ENCODE measurements at places on chromosomes 5 and 9. TPM values are rescaled to one million over a fixed set of nuclear protein-coding genes. Genes with fewer than 3 reads are reported as not detected.

Gene PCDHB4
- 4.0 TPM for total RNA-seq

Gene IL31RA
- 4.1 TPM for total RNA-seq

GRCh38 chr9:94996641-94997040 is 270.1 kb downstream of the AOPEP start:
- no peak for DNase-seq

- DNase-seq, result no peak
Observed at GRCh38 chr5:1109542-1110306, 2.1 kb downstream of the SLC12A7 start.

- DNase-seq, result peak; percentile 64
Observed at GRCh38 chr5:135669416-135669815, 90.6 kb upstream of the CXCL14 start.

DNA sequence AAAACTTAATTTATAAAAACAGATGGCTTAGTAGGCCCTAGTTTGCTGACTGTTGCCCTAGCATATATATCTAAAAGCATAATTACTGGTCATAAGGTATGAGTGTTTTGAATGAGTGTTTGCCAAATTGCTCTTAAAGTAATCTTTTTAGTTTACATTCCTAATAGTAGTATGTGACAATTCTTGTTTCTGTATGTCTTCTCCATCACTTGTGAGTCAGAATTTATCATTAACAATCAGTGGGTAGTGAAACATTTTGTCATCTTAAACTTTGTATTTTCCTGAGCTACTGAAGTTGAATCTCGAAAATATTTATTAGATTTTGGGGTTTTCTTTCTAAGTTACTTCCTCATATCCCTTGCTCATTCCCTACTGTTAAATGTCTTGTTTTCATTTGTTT is 49.6 kb downstream of the APC start:
- no peak for DNase-seq

Gene AGTPBP1
- 38.0 TPM for total RNA-seq

GRCh38 chr5:38595132-38595745 is 38.8 kb upstream of the LIFR start:
- DNase-seq, result no peak

Gene DNAH5
- 0.92 TPM for total RNA-seq

DNA sequence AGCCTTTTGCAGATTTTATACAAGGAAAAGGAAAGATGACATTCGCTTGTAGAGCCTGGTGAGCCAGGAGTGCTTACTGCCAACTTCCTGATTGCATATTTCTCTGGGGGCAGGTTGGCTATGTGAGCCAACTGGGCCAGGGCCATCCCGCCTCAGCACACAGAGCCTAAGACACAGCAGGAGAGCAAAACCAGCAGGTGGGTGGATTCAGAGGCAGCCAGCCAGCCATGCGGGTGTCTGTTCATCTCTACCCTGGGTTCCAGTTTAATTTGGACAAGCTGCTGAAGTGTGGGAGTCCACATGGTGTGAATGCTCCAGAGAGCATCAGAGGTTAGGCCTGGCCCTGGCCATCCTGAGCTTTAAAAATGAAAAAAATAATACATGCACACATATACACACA is 291.4 kb downstream of the ARHGEF28 start:
- DNase-seq, result peak; percentile 90

Gene FCN2
- not detected for total RNA-seq

GRCh38 chr5:123518111-123518510 is 6.1 kb downstream of the CSNK1G3 start:
- DNase-seq, result no peak

GRCh38 chr5:170892196-170892595 is 30.4 kb downstream of the RANBP17 start:
- DNase-seq, result no peak

- peak; percentile 17 for DNase-seq
Observed at GRCh38 chr5:43993634-43994351, 390.8 kb downstream of the NNT start.

Data from tongue (tissue), 3 donors.